KG1 (cell line): ENCODE measurements at places on chromosomes 4 and X.

- no peak for DNase-seq
These were observed 633.4 kb downstream of the PDHA2 start for GRCh38 chr4:96473246-96473645.

DNA sequence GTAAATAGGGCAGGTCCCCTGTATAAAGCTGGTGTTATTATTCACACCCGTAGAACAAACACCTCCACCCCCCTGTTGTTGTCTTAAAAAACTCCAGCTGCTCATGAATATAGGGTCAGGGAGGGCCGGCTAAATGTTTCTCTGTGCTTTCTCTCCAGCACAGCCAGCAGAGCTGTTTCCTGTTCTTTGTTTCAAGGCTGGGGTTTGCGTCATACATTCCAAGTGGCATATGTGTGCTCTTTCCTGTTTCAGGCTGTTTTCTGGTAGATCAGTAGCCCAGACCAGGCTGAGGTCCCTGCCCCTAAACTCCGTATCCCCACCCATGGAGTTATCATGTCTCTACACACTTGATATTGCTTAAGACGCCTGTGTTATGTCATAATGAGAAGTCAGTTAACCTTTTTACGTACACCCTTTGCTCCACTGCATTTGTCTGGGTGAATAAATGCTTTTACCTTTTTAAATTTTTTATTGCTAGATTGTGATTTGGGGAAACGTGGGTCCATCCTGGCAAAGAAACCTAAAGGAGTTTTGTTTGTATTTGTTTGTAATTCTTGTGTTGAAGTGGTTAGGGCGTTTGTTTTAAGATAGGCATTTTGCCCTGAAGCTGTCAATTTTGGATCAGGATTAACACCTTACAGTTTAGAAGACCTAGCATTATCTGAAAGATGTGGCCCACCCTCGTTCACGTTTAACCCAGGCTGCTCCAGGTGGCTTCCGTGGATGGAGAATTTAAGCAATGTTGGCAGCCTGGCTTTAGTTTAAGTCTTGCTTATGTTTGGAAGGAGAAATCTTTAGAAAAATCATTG is 3.3 kb downstream of the KLF3 start:
- DNase-seq: peak; percentile 61

GRCh38 chr4:88409789-88410188 is 31.1 kb downstream of the HERC6 start:
- DNase-seq: no peak

DNA sequence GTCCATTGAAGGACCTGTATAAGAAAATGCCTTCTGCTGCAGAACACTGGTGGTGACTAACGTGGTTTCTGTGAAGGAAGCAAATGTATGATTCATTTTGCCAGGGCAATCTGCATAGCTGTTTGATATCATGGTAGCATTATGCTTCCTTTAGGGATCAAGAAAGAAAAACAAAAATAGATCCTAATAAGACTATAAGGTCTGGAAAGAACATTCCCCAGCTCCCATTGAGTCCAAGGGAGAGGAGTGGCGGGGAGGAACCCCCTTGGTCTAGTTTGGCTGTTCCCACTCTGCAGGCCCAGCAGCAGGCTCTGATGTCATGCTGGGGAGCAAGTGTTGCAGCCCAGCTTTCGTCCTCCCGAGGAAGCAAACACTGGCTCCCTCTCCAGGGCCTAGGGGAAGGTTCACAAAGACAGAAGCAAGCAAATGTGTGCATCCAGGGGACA is 154.5 kb upstream of the GALNT7 start:
- no peak for DNase-seq

GRCh38 chr4:168421671-168422070 is 58.6 kb downstream of the DDX60L start:
- DNase-seq: no peak

- DNase-seq: no peak
These were observed 71.1 kb upstream of the ZCCHC13 start for GRCh38 chrX:74232859-74233258.

DNA sequence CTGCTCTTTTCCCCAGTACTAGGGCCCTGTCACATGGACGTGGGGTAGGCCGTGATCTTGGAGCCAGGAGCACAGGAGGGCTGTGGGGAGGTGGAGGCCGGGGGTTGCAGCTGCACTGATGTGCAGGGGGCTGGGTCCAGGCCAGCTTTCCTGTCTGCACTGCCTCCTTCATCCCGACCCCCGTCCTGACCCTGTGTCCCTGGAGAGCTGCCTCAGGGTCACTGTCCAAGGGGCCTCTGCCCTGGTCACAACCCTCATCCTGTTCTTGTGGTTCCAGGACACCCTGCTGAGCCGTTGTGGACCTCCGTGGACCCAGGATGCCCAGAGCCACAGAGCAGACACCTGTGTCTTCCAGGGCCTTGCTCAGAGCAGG is 91.7 kb upstream of the ADRA2C start:
- no peak for DNase-seq

- no peak for DNase-seq
These were observed 37.9 kb upstream of the PAPSS1 start for GRCh38 chr4:107757864-107758476.

DNA sequence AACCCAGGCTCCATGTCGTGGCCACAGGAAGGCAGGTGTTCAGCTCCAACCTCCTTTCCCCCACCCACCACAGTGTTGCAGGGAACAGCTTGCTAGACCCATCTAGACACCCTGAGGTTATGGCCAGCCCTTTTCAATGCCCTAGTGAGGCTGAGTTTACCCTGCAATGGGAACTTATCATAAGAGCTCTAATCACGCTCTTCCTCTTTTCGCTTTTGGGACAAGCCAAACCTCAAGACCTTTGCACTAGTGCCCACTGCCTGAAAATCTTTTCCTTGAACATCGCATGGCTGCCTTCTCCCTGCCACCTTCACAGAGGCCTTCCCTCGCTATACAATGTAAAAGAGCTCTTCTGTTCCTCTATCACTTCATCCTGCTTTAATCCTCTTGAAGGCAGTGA is 2.4 kb upstream of the FGFBP2 start:
- no peak for DNase-seq

- no peak for DNase-seq
These were observed 344.5 kb upstream of the PPARGC1A start for GRCh38 chr4:24234288-24234848.

GRCh38 chr4:114811564-114812301 is 213.1 kb downstream of the UGT8 start:
- DNase-seq: no peak

DNA sequence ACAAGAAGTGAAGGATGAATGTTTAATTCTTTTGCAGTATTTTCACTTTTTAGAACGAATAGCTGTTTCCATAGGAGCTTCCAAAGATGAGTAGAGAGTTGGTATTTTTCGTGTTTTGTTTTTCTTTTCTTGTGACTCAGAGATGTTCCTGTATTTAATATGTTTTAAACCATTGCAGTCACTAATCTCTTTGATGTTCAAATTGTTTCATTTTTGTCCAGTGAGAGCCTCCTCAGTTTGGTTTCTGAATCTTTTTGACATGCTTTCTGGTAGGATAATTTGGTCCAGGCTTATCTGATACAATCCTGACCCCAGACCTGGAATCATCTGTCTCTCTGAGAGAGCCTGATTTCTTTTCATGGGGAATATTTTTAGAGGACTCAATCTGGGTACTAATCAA is 41.6 kb downstream of the BEX3 start:
- DNase-seq: no peak

GRCh38 chrX:10564484-10564883 is 55.9 kb downstream of the MID1 start:
- no peak for DNase-seq

DNA sequence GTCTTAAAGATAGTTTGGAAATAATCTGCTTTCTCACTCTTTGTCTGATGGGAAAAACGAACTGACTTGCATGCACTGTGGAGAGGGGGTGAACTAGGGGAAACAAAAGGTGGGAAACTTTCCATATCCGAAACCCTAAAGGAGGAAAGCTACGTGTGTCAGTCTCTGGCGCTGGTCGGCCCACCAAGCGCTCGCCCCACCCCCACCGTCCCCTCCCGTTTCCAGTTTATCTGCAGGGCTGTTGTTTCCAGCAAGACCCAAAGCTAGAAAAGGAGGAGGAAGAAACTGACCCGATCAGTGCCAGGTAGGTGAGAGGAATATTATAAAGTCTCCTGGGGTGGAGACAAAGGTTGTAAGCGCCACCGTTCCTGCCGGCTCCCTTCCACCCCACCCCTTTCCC is 552 bp downstream of the TCEAL9 start:
- no peak for DNase-seq

DNA sequence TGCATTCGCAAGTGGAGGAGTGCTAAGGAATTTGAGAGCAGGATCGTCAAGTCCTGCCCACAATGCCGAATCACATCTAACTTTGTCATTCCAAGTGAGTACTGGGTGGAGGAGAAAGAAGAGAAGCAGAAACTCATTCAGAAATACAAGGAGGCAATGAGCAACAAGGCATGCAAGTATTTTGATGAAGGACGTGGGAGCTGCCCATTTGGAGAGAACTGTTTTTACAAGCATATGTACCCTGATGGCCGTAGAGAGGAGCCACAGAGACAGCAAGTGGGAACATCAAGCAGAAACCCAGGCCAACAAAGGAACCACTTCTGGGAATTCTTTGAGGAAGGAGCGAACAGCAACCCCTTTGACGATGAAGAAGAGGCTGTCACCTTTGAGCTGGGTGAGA is 100.2 kb upstream of the MED14 start:
- no peak for DNase-seq

DNA sequence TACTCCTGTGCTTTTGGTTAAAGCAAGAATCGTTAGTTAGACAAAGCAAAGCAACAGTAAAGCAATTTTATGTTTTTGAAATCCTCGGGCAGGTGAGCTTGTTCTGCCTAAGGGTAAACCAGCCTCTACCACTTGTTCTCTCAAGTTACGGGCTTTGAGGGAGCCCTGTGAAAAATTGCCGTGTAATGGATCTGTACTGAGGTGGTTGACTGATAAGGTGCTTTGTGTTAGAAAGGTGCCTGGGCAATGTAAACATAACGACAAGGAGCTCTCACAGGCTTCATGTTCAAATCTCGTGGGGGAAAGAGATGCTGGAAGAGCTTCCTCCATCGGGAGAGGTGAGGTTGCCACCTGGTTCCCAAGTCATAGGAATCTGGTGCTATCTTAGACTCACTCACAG is 111.8 kb downstream of the TRAPPC11 start:
- DNase-seq: no peak

- no peak for DNase-seq
These were observed 62.3 kb downstream of the TMA16 start for GRCh38 chr4:163556650-163557391.

DNA sequence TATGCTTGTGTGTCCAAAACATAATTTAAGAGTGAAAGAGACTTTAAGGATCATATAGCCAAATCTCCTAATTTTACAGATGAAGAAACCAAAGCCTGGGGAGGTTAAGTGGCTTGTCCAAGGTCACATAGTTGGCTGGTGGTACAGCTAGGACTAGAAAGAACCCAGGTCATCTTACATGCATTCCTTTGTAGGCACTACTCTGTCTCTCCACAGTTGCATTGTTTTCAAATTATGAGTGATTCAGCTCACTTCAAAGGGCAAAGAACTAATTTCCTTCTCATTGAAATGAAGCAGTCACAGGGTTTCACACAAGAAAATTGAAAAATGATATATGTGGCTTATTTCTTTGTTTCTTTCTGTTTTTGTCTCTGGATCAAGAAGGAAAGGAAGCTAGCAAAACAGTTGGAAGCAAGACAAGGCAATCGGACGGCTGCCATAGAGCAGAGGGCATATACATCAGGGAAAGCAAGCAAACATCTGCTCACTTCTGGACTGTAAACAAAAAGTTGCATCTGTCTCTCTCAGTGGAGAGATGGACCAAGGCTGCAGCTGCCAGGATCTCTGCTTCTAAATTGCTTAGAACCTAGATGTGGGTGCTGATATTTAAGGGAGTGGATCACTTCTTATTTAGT is 107.5 kb upstream of the AMOT start:
- DNase-seq: no peak

- no peak for DNase-seq
These were observed 53.7 kb downstream of the RASL11B start for GRCh38 chr4:52915730-52916300.

DNA sequence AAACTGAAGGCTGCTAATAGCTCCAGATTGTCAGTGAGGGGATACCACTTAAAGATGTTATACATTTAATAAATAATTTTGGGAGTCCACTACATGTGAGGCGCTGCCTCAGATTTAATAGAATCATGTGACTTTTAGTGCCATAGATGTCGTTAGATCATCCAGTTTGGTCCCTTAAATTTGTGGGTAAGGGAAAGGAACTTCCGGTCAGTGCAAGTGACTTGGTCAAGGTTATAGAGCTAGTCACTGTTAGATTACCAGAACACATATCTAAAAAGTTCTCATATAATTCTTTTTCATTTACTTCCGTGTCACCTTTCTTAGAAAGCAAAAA is 529 bp upstream of the UBA6 start:
- DNase-seq: no peak
